ENCODE measurements at places on chromosomes 16 and 17. TPM values are rescaled to one million over a fixed set of nuclear protein-coding genes. Genes with fewer than 3 reads are reported as not detected.

The CIBAR2 gene
- not detected for total RNA-seq

The TP53TG3B gene
- total RNA-seq = not detected

DNA sequence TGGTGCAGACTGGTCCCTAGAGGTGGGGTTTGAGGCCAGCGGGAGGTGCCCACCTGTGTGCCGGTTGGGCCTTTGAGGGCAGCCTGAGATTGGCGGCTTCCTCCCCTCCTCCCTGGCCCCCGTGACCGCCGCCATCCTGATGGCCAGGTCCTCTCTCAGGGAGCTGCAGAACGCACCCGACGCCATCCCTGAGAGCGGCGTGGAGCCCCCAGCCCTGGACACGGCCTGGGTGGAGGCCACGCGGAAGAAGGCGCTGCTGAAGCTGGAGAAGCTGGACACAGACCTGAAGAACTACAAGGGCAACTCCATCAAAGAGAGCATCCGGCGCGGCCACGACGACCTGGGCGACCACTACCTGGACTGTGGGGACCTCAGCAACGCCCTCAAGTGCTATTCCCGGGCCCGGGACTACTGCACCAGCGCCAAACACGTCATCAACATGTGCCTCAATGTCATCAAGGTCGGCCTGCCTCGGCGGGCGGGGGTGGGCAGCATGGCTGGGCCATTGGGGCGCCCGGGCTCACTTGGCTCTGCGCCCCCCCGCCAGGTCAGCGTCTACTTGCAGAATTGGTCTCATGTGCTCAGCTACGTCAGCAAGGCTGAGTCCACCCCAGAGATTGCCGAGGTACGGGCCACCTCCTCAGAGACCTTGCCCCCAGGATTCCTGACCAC, 2.8 kb downstream of the GPS1 start:
- H3K4me3 ChIP-seq = no peak overlapping the region
- H3K27me3 ChIP-seq = no peaks in the 10 kb centered on the region
- no peak overlapping the region for H3K27ac ChIP-seq
- peaks cover 29% of the 10 kb centered on the region for H3K36me3 ChIP-seq
- no peak for DNase-seq
- H3K4me1 ChIP-seq = peaks cover 31% of the 10 kb centered on the region

GRCh38 chr17:69367298-69367697, 40.4 kb upstream of the ABCA5 start:
- no peaks in the 10 kb centered on the region for H3K36me3 ChIP-seq
- H3K4me1 ChIP-seq = no peaks in the 10 kb centered on the region
- H3K27ac ChIP-seq = no peak overlapping the region
- H3K27me3 ChIP-seq = no peaks in the 10 kb centered on the region
- no peak for DNase-seq
- H3K4me3 ChIP-seq = no peak overlapping the region

DNA sequence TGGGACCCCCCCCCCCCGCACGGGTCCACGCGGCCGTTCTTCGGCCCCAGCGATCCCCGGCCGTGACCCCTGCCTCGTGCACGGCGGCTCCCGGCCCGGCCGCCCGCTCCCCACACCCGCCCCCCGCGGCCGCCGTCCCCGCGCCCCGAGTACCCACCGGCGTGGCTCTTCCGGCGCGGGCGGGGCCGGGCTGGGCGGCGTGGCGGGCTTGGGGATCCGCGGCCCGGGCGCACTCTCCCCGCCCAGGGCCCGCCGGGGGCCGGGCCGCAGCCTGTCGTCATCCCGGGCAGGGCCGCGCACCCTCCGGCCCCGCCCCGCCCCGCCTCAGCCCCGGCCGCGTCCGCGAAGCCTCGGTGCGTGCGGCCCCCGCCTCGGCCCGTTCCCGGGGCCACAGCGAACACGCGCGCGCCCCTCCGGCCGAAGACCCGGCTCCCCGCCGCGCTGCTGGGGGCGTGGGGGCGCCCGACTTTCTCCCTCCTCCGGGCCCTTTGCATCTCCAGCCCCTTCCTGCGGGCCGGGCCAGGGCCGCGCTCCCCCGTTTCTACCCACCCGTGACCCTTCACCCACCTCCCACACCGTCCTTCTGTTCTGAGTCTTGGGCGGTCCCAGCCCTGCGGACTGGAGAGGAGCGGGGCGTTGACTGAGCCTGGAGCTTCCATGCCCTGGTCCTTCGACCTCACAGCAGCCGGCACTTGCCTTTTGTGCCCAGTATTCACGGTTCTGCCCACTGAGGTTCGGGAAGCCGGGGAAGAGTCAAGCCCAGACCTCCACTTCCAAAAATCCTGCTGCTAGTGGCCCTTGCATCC, 840 bp downstream of the MYO1C start:
- H3K36me3 ChIP-seq = peaks cover 10% of the 10 kb centered on the region
- H3K27me3 ChIP-seq = no peaks in the 10 kb centered on the region
- peak overlapping the region; percentile 66 for H3K4me3 ChIP-seq
- peaks cover 47% of the 10 kb centered on the region for H3K4me1 ChIP-seq

DNA sequence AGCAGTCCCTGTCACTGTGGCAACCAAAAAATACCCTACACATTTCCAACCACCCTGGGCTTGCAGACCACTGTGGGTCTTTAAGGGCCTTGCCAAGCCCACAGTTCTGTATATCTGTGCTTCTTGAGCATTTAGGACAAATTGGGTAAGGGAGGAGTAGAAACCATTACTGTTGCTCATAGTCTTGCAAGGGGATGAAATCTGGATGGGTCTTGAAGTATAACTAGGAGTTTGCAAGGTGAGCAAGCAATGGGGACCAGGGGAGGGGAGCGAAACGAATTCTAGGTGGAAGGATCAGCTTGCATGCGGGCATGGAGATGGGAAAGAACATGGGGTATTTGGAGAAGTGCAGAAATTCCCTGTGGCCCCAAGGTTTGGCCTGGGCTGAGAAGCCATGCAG, 202.9 kb downstream of the RAB11FIP4 start:
- H3K4me3 ChIP-seq = no peak overlapping the region
- DNase-seq = no peak
- H3K4me1 ChIP-seq = no peaks in the 10 kb centered on the region
- H3K36me3 ChIP-seq = no peaks in the 10 kb centered on the region
- H3K27me3 ChIP-seq = no peaks in the 10 kb centered on the region

- DNase-seq = no peak
- H3K27me3 ChIP-seq = no peaks in the 10 kb centered on the region
- H3K36me3 ChIP-seq = no peaks in the 10 kb centered on the region
- H3K27ac ChIP-seq = no peak overlapping the region
These were observed 15.5 kb downstream of the CX3CL1 start for GRCh38 chr16:57387598-57388354.

- H3K4me1 ChIP-seq = no peaks in the 10 kb centered on the region
- no peak overlapping the region for H3K4me3 ChIP-seq
- H3K27me3 ChIP-seq = no peaks in the 10 kb centered on the region
- H3K27ac ChIP-seq = no peak overlapping the region
These were observed 23.6 kb upstream of the DYNC1LI2 start for GRCh38 chr16:66774981-66775380.

DNA sequence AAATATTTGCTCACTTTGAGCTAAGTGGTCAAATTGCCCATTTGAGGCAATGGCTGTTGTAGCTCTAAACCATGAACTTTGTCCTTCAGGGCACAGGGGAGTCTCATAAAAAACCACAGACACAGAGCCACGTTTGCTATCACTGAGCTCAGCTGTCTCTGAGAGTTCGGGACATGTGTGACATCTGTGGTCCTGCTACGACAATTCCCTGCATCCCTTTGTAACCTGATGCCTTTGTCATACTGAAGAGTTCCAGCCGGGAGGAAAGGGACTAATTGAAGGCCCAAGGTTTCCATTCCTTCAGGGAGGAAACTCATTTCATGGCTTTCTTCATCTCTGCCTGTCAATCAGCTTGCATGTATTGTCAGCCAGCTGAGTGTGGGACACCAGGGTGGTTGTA, 599.4 kb upstream of the CDH5 start:
- H3K4me3 ChIP-seq = no peak overlapping the region
- DNase-seq = no peak
- H3K27me3 ChIP-seq = no peaks in the 10 kb centered on the region
- no peaks in the 10 kb centered on the region for H3K36me3 ChIP-seq
- no peaks in the 10 kb centered on the region for H3K4me1 ChIP-seq
- H3K27ac ChIP-seq = no peak overlapping the region

DNA sequence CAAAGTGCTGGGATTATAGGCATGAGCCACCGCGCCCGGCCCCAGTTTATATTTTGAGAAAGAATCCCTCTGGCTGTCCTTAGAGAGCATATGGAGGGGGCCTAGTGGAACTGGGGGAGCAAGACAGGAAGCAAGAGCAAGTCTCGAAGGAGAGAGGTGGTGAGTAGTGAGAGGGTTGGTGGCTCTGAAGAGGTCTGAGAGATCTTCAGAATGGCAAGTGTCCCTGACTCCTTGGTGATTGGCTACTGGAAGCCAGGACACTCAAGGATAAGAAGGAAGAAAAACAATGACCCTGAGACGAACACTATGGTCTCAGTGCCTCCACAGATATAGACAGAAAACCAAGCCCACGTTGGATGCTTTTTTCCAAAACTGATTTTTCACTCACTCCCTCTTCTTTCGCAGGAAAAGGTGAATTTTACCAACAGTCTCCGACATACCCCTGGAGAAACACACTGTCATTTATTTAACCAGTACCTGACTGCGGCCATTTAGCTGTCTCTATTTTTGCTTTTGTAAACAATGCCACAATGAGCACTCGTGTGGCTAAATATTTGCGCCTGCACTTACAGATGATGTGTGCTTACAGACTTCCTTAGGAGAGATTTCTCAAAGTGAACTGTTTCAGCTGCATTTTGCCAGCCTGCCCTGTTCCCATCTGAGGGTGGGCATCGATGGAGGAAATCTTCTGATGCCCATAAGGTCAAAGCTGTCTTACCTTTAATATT, 15.9 kb upstream of the DOK4 start:
- H3K27me3 ChIP-seq = no peaks in the 10 kb centered on the region
- DNase-seq = no peak
- no peak overlapping the region for H3K27ac ChIP-seq
- H3K4me3 ChIP-seq = no peak overlapping the region
- H3K4me1 ChIP-seq = peaks cover 12% of the 10 kb centered on the region

GRCh38 chr16:4273858-4274311, 1.1 kb upstream of the TFAP4 start:
- DNase-seq = no peak
- H3K27ac ChIP-seq = peak overlapping the region; percentile 28
- H3K4me3 ChIP-seq = peak overlapping the region; percentile 91
- no peaks in the 10 kb centered on the region for H3K27me3 ChIP-seq
- H3K4me1 ChIP-seq = peaks cover 10% of the 10 kb centered on the region

The JUP gene
- total RNA-seq = not detected

DNA sequence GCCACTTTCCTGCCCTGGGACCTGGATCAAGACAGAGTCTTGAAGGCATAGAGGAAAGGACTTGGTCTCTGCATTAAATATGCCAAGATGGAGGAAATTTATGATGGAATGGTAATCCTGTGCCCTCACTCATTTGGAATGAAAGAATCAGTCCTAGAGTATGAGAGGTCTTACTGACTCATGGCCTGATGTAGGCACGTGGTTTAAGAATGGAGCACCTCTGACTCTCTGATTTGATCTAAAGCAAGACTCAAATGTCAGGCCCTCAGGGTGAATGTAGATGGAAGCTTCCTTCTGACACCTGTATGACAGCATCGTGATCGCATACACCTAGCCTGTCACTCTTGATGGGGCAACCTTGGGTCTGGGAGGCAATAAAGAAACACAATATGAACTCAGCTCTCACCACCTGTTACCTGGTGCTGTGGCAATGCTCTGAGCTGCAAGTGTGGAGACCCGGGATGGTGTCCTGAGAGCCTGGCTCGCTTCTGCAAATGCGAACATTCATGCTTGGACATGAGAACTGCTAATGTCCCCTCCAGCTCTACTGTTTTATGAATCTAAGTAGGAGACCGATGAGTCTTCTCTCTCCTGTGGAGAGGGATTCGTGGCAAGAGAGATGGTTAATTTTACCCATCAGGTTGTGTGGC, 229.9 kb downstream of the ABCC12 start:
- H3K4me3 ChIP-seq = no peak overlapping the region
- no peak for DNase-seq
- H3K27ac ChIP-seq = no peak overlapping the region
- H3K4me1 ChIP-seq = no peaks in the 10 kb centered on the region
- no peaks in the 10 kb centered on the region for H3K36me3 ChIP-seq

GRCh38 chr16:89002851-89003830, 26.1 kb upstream of the CBFA2T3 start:
- H3K27me3 ChIP-seq = no peaks in the 10 kb centered on the region
- no peaks in the 10 kb centered on the region for H3K4me1 ChIP-seq
- H3K4me3 ChIP-seq = no peak overlapping the region

DNA sequence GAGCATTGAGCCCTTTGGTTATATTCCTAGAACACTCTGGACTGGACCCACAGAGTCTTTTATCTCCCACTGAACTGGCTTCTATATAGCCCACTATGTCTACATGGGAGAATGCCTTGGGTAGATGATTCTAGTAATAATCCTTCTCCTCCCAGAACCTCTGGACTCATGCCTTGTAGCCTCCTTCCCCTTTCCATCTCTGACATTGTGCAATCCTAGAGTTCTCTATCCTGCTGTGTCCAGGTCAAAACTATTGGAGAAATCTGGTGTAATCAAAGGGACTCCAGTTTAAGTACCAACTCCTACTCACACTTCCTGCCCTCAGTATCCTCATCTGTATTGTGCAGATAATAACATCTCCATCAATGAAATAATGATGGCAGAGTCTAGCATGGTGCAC, 9.1 kb downstream of the RCVRN start:
- H3K4me1 ChIP-seq = no peaks in the 10 kb centered on the region
- DNase-seq = no peak
- H3K27ac ChIP-seq = no peak overlapping the region
- H3K36me3 ChIP-seq = no peaks in the 10 kb centered on the region
- no peak overlapping the region for H3K4me3 ChIP-seq

The TBC1D3I gene
- total RNA-seq = 0.91 TPM

DNA sequence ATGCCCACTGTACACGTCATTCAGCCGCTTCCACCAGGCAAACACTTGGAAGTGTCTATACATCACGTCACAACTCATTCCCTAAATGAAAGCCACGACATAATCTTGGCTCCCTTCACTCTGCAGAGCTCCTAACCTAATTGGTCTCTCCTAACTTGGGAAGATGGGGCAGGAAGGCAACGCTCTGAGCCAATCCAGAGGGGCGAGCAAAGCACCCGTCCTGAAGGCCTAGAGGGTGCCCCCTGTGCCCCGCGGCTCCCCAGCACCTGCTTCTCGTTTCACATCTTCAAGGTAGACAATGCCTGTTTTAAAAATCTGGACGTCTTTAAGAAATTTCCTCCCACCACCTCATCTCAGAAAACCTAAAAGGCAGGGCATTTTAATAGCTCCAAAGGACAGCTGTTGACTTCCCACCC, 1.0 kb downstream of the CSNK2A2 start:
- peak overlapping the region; percentile 30 for H3K27ac ChIP-seq
- peaks cover 43% of the 10 kb centered on the region for H3K4me1 ChIP-seq
- H3K4me3 ChIP-seq = peak overlapping the region; percentile 39

GRCh38 chr17:81040791-81041337, 5.9 kb downstream of the BAIAP2 start:
- H3K27ac ChIP-seq = no peak overlapping the region
- no peaks in the 10 kb centered on the region for H3K27me3 ChIP-seq
- DNase-seq = no peak
- peaks cover 4% of the 10 kb centered on the region for H3K4me1 ChIP-seq

The TM4SF5 gene
- total RNA-seq = not detected

DNA sequence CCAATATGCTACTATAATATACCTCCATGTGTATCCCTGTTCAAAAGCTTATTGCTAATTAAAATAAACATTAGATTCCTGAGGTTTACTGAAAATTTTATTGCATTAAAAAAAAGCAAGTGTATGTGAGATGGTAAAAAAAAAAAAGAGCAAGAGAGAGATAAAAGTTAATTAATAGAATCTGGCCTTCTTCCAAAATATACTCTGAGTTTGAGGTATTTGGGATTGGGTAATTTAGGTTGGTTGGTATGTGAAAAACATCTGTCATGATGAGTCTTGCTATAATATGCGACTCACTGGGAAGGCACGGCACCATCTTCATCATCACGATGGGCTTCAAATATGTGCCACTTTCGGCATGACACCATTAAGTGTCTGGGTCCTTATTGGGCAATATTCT, 711.1 kb upstream of the SOX9 start:
- no peak for DNase-seq
- no peaks in the 10 kb centered on the region for H3K27me3 ChIP-seq
- no peaks in the 10 kb centered on the region for H3K36me3 ChIP-seq

The AKAP10 gene
- total RNA-seq = 72.1 TPM
